ENCODE measurements at places on chromosomes 16 and 17. TPM values are rescaled to one million over a fixed set of nuclear protein-coding genes. Genes with fewer than 3 reads are reported as not detected.

GRCh38 chr16:3431779-3432219, 11.5 kb downstream of the ZNF597 start:
- H3K27me3 ChIP-seq, result no peaks in the 10 kb centered on the region
- peaks cover 17% of the 10 kb centered on the region for H3K4me1 ChIP-seq
- H3K36me3 ChIP-seq, result peaks cover 1% of the 10 kb centered on the region
- no peak overlapping the region for H3K4me3 ChIP-seq

- peaks cover under 1% of the 10 kb centered on the region for H3K27me3 ChIP-seq
- no peak overlapping the region for H3K4me3 ChIP-seq
- no peak for DNase-seq
Observed at GRCh38 chr17:39804839-39805238, 59.3 kb downstream of the IKZF3 start.

The LRRC46 gene
- 0.09 TPM for total RNA-seq

DNA sequence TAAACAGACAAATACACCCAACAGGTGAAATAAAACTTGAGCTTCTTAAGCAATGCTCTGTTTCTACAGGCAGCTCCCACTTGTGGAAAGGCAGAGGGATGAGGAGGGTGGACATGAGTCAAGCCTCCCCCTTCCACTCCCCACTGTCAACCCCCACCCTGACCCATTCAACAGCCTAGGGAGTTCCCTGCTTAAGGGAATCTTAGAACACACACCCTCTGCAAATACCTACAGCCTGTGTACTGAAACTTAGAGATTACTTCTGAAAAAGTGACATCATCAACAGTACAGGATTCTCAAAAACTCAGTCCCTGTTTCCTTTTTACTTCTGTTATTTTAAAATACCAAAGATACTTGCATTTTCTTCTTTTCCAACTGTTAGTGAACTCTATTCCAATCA, 345.4 kb downstream of the SOX9 start:
- no peaks in the 10 kb centered on the region for H3K27me3 ChIP-seq
- peaks cover 98% of the 10 kb centered on the region for H3K4me1 ChIP-seq
- DNase-seq, result peak; percentile 48
- peak overlapping the region; percentile 70 for H3K27ac ChIP-seq
- H3K36me3 ChIP-seq, result no peaks in the 10 kb centered on the region

GRCh38 chr17:57880086-57880456, 30.2 kb upstream of the MRPS23 start:
- H3K27ac ChIP-seq, result peak overlapping the region; percentile 74
- H3K4me3 ChIP-seq, result no peak overlapping the region
- no peaks in the 10 kb centered on the region for H3K36me3 ChIP-seq
- H3K4me1 ChIP-seq, result peaks cover 65% of the 10 kb centered on the region
- DNase-seq, result no peak

DNA sequence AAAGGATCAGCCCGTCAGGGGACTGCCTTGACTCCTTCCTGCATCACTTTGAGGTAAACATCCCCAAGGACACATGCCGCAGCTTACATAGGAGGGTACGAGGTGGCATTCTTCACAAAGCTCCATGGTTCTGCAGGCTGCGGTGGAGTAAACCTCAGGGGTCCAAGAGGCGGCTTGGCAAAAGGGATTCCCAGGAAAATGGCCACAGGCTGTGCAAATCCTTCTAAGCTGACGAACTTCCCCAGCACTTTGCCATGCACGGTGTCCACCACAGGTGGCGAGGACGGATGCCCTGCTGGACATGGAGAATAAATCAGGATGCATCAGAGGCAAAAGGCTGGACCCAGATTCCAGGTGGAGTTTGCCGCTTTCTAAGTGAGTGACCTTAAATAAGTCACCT, 4.2 kb downstream of the CES1 start:
- H3K27me3 ChIP-seq, result no peaks in the 10 kb centered on the region
- no peak overlapping the region for H3K4me3 ChIP-seq
- no peak overlapping the region for H3K27ac ChIP-seq
- no peak for DNase-seq
- peaks cover 32% of the 10 kb centered on the region for H3K36me3 ChIP-seq

The ZNF598 gene
- 13.5 TPM for total RNA-seq

- H3K4me3 ChIP-seq, result no peak overlapping the region
- no peaks in the 10 kb centered on the region for H3K27me3 ChIP-seq
- H3K27ac ChIP-seq, result no peak overlapping the region
- peaks cover 3% of the 10 kb centered on the region for H3K36me3 ChIP-seq
- peaks cover 41% of the 10 kb centered on the region for H3K4me1 ChIP-seq
Observed at GRCh38 chr16:85569615-85570212, 43.4 kb upstream of the GSE1 start.

- H3K4me1 ChIP-seq, result peaks cover 23% of the 10 kb centered on the region
- H3K27ac ChIP-seq, result no peak overlapping the region
- no peaks in the 10 kb centered on the region for H3K36me3 ChIP-seq
- H3K4me3 ChIP-seq, result no peak overlapping the region
- DNase-seq, result no peak
- peaks cover 14% of the 10 kb centered on the region for H3K27me3 ChIP-seq
Observed at GRCh38 chr16:66701026-66701425, 4.5 kb upstream of the CMTM4 start.

All from HepG2 (cell line).